Fibroblast of skin of back (primary cell): ENCODE measurements at places on chromosomes 6 and 20.

DNA sequence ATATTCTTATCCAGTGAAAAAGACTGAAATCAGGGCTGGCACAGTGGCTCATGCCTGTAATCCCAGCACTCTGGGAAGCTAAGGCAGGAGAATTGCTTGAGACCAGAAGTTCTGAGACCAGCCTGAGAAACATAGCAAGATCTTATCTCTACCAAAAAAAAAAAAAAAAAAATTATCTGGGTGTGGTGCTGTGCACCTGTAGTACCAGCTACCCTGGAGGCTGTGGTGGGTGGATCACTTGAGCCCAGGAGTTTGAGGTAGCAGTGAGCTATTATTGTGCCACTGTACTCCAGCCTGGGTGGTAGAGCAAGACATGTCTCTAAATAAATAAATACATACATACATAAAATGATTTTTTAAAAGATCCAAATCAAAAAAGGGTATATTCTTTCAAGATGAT lies 6.3 kb downstream of the CALHM6 start:
- DNase-seq, result no peak

DNA sequence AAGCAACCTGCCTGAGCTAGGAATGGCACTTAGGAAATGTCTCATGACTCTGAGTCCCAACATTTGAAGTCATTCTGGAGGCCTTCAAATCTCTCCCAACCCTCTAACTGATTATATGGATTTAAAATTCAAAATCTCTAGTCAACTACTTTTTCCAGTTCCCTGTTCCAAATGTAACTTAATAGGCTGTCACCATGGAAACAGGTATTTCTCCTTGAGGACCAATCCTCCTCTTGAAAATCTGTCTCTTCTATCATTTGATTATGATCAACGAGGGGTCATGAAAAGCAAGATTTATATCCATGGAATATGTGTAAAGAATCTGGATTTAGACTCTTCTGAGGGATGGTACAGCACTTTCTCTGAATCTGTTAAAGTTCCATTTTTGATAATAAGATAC lies 127.3 kb upstream of the DTNBP1 start:
- DNase-seq, result no peak

DNA sequence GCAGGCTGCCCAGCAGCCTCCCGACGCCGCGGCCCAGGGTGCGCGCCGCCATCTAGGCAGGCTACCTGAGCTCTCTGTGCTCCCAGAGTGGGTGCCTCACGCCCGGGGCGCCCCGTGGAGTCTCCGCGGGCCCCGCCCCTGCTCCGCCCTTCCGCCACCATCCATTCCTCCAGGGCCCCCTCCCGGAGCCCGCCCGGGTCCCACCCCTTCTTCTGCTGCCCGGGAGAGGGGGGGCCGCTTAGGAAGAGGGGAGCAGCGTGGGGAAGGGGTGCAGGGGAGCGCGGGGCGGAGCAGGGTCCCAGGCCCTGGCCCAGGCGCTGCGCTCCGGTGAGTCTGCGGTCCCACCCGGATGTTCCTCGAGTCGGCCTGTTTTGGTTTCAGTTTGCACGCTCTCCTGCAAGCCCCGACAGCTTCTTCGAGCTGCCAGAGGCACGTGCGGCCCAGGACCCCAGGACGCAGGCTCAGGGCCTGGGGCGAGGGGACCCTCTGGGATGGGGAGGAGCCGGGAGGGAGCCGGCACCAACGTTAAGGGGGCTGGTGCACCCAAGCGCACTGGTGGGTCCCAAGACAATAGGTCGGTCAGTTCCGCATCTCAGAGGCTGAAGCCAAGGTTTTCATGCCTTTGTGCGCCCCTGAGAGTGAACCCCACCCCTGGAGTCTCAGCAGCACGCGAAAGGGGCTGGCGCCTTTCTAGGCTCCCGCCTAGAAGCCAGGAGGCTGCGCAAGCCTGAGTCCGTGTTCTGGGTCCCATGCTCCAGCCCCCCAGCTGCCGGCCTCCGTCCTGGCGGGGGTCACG lies at the start of gene ACSS1:
Gene ACSS1, minus strand, starts transcription at position 89 of the 796 bp plus-strand sequence. Its CDS starts 37 bp downstream, at position 52.
- peak; percentile 44 for DNase-seq

DNA sequence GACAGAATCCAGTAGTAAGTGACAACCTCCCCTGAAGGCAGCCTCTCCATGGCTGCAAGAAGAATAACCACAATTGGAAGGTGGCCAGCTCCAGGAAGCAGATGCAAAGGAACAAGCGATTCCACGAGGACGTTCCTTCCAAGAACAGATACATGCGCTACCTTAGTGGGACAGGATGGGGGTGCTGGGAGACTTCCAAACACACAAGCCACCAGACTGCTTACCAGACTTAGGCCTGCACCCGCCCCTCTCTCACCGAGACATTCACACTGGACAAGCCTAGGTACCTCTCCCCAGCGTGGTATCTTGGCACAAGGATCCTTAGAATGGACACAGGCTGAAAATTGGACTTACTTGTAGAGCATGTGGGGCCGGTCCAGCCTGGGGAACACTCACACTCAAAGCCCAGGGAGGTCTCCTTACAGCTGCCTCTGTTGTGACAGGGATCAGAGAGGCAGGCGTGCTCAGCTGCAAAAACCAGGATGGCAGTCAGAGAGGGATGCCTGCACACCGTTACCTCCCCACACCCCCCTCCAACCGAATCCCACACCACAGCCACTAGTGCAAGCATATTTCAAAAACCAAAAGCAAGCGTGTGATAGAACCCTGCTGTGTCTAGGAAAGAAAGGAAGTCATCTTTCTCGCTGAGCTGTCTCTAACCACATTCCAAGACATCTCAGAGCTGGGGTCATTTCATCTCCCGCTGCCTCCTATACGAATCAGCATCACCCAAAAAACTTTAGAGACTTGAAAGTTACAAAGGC lies 22.4 kb downstream of the JAG1 start:
- DNase-seq, result peak; percentile 82

GRCh38 chr6:27505209-27506027 lies 32.5 kb upstream of the ZNF184 start:
- DNase-seq, result peak; percentile 56

DNA sequence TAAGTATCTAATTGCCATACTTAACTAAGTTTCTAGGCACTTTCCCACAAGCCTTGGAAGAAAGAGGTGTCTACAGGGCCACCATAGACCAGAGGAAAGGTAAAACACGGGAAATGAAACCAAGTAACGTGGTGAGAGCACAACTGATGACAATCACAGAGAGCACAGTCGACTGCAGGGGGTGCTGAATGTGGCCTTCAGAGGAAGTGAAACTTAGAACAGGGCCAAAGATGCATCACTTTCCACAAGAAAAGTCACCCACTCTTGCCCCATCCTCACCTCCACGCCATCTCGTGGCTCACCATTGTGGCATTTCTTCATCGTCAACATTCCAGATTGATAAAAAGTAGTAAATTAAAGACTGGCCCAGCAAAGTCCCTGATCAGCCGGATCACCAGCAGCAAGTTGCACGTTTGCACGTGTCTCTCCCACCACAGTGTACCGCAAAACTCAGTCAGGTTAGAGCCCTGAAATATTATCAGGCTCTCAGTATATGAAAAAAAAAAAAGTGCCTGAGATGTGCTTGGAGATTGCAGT lies 31.4 kb downstream of the HIVEP2 start:
- DNase-seq, result no peak

GRCh38 chr6:44166591-44167184 lies 8.1 kb downstream of the CAPN11 start:
- DNase-seq, result no peak

- no peak for DNase-seq
Observed at GRCh38 chr6:125962900-125963497, 6.4 kb downstream of the HINT3 start.

DNA sequence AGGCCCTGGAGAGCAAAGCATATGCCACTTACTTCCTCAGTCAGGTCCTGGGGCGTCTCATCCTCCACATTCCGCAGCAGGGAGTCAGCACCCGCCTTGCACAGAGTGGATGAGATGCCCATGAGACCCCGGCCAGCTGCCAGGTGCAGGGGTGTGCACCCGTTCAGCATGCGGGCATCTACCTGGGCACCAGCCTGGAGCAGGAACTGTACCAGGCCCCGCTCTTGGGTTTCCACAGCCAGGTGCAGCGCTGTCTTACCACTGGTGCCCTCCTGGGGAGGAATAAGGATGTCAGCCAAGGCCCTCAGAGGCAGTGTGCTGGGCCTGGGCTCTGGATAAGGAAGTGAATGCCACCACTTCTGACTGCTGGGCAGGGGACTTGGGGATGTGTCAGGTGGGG lies 2.7 kb upstream of the SLC35B2 start:
- DNase-seq, result no peak

DNA sequence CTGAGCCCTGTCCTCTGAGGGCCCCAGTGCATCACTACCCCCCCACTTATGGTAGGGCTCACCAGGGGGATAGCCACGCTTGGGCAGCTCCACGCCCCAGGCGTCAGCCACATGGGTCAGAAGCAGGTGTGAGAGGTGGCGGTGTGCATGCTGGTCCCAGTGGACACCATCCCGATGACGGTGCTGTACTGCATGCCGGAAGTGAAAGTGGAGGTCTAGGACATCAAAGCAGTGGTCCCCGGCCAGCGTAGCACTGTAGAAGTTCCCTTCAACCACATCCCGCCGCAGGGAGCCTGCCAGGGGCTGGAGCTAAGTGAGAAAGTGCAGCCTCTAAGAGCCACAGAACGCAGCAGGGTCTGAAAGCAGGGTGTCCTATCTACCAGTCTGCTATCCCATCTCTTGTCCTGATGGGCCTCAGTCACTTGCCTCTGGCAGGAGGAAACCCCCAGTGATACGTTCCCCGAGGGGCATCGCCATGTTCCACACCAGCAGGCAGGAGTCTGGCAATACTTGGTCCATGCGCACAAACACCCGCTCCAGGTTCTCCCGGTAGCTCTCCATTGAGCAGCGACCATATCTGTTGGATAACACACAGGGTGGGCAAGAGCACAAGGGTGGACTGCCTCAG lies 2.2 kb downstream of the PCED1A start:
- no peak for DNase-seq

- DNase-seq, result peak; percentile 69
Observed at GRCh38 chr20:910870-911770, 5.0 kb downstream of the ANGPT4 start.

DNA sequence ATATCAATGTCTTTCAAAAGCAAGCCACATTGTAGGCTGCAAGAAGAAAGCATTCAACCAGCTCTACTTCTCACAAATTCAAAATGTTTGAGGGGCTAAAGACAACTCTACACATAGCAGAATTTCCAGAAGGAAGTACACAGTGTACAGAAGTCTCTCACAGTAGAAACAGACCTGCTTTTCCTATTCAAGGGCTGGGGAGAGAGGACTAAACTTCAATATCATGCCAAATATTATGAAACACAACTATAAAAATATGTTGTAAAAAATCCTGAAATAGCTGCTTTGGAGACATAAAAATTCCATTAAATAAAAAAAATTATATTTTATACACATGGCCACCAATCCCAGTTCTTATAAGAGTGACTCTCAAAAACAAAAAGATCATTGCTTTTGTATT lies 70.8 kb upstream of the IPCEF1 start:
- DNase-seq, result no peak

GRCh38 chr20:44384423-44385027 lies 29.0 kb downstream of the HNF4A start:
- peak; percentile 48 for DNase-seq

GRCh38 chr6:89605861-89606260 lies 32.7 kb downstream of the LYRM2 start:
- DNase-seq, result no peak

DNA sequence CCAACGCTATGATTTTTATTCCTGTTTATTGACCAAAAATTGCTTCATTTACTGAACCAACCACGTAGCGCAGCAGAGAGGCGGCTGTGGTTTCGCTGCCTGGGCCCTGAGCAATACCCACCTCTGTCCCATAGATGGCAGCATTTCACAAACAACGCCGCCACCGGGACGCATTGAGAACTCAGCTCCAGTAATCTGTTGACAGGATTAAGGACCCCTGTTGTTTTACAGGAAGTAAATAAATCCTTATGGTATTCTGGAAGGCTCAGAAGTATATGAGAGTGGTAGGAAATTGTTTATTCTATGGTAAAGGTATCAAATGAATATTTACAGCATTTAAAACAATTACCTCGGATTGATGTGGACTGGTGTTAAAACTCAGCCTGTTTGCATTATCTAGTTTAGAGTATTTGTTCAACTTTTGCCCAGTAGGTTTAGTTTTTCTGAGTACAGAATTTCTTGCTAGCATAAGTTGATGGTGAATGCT lies 547.9 kb upstream of the SLC35B3 start:
- DNase-seq, result peak; percentile 54

- no peak for DNase-seq
Observed at GRCh38 chr6:5167501-5167900, 82.4 kb downstream of the PPP1R3G start.

DNA sequence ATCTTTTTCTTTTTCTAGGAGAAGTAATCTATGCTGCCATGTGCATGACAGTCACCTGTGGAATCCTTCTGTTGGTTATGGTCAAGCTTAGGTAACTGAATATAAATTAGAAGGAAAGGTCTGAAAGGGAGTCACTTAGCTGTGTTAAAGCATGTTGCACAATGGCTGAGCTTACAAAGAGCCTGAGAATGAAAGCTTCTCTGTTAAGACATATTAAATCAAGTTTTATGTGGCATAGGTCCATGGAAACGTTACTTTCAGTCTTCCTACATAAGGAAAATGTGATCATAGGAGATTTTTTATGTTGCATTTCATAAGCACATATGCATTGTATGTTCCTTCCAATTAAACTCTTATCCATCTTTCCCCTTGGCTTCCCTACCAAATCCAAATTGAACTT lies 72.1 kb downstream of the GFRAL start:
- DNase-seq, result no peak

DNA sequence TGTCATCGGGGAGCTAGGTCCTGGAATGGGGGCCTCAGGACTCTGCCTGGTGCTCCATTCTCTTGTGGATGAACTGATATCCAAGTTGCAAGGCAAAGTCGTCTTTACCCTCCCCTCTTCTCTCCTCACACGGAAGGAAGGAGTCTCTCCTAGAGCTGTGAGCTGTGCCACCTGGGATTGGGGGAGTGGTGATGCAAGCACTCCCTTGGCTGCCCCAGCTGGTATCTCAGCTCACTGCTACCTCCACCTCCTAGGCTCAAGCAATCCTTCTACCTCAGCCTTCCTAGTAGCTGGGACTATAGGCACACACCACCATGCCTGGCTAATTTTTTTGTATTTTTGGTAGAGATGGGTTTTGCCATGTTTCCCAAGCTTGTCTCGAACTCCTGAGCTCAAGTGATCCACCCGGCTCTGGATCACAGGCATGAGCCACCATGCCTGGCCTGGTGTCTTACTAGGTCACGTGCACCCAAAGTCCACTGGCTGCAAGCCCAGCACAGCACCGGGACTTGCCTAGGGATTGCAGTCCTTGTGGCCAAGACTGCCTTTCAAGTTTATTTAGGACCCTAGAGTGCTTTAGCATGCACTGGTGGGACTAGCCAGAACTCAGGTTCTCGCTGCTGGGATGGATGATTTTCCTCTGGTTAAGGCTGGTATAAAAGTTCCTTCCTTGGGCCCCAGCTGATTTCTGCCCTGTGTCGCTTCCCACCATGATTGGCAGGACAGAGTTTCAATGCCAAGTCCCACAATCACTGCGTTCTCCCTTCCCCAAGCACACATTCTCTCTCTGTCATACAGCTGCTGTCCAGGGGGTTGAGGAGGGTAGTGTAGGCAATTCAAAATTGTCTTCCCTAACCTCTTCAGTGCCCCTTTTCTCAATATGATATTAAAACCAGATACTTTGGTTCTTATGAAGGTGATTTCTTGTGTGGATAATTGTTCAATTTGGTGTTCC lies 33.5 kb downstream of the SMAP1 start:
- DNase-seq, result no peak

- no peak for DNase-seq
Observed at GRCh38 chr6:89494131-89494793, 61.3 kb downstream of the ANKRD6 start.
